ENCODE measurements at places on chromosomes 12 and 14. TPM values are rescaled to one million over a fixed set of nuclear protein-coding genes. Genes with fewer than 3 reads are reported as not detected.

- no peak for DNase-seq
Measured at GRCh38 chr12:108914121-108914531, 34.2 kb downstream of the DAO start.

GRCh38 chr12:48933664-48934311, 8.5 kb upstream of the FKBP11 start:
- no peak for DNase-seq

DNA sequence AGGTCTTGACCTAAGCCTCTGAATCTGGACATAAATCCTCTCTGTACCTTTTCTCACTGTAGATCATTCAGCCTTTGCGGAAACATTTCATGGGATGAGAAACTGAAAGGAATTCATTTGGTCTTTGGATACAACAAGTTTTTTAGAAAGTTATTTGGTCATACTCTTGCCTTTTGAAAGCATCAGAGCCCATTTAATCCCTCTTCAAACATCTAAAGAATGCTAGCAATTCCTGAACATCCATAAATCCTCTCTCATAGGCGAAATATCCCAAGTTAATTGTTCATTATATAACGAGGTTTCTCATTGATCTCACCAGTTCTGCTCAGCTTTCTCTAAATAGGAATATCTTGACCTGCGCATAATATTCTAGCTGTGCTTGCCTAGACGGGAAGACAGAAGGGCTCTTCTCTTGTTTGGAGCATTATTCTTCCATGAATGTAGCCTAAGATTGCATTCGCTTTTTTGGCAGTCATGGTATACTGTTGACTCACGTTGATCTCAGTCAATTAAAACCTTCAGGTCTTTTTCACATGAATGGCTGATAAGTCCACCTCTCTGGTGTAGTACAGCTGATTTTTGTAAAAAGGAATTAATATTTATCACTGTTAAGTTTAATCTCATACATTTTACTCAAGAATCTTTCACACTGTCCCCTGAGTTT, 24.1 kb downstream of the NTN4 start:
- DNase-seq, result no peak

MOAP1 gene
- total RNA-seq, result 10.4 TPM

SYNDIG1L gene
- total RNA-seq, result not detected
